ENCODE measurements at places on chromosomes 11 and 22.

GRCh38 chr11:72747289-72747855, 4.8 kb downstream of the ARAP1 start:
- no peak for DNase-seq

DNA sequence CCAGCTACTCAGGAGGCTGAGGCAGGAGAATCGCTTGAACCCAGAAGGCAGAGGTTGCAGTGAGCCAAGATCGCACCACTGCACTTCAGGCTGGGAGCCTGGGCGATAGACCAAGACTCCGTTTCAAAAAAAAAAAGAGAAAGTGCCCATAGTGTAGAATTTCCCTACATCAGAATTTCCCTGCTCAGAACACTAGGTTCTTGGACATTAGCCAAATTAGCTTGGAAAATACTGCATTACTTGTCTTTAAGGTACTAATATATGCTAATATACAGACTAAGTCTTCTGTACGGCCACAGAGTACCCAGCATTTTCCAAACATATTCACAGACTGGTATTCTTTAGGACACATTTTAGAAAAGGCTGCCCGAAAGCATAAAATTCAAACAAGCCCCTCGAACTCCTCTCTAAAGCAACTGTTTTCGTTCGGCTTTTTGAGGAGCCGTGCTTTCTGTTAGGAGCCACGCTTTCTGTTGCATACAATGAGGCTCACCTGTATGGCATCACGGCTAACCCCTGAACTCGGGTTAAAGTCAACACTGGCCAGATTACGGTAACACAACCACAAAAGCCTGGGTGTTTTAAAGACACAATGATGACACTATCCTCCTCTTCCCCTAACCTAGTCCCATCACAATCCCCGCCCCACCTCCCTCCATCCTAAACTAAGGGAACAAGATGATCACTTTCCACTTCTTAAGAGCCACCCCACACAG, 18.4 kb downstream of the TNKS1BP1 start:
- DNase-seq = no peak

DNA sequence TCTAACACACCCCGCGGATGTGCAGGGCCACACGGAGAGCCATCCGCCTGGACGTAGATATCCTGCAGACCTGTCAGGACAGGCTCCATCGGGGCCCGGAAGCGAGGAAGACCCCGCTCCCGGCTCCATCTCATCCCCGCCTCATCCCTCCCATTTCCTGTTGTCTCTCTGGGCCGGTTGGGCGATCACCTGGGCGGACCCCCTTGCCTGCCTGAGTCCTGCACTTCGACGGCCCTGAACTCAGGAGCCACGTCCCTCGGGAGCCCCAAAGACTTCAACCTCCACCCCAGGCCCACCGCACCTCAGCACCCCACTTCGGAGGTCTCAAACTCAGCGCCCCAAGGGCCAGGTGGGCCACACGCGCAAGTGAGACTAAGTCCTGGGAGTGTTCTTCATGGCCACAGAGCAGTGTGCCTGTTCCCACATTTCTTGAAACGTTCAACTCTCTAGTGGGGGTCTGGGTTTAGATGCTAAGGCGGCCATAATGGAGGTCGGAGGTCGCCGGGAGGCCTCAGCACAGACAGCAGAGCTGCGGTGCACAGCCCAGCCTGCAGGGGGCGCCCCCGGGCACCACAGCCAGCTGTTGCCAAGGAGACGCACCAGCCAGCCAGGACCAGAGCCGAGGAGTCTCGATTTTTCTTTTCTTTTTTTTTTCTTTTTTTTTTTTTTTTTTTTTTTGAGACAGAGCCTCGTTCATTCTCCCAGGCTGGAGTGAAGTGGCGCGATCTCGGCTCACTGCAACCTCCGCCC, 26.0 kb upstream of the FADD start:
- DNase-seq = no peak

DNA sequence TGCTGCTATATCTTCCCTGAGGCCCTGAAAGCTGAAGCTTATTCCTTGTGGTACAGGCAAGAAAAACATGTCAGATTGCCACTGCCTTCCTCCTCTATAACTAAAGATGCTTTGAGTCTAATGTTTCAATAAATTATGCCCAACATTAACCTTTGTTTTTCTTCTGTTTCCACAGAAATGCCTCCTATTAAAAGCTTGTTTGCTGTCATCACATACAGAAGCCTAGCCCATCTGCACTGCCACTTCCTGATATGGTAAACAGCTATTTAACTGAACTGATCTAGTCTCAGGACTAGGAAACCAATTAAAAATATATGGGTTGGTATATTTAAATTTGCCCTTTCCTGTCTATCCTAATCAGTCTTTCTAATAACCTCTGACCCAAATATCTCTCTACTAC, 17.1 kb upstream of the CRTAM start:
- DNase-seq = no peak

DNA sequence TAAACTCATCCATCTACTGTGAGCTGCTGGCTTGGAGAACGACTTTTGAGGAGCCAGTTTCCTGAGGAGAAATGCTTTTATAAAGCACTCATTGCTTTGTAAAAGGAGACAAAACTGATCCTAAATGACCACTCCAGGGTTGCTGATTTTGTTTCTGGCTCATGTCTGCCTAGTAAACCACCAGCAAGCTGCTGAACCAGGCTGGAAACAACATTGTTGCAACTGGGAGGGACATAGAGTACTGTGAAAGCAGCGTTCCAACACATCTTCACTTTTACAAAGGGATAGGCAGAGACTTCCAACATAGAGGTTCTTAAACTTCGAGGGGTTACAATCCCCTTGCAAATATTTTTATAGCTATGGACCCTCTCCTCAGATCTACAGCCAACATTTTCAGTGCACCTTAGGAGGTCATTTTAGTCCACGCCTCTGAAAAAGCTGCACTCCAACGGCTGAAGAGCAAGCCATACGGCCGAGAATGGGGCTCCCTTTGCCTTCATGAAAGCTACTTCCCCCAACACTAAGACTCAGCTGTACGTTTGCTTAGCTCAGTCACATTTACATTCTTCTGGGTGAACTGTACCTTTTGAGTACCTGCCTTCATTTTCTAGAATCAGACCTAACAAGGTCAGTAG, 54.7 kb downstream of the PANX1 start:
- DNase-seq = no peak

DNA sequence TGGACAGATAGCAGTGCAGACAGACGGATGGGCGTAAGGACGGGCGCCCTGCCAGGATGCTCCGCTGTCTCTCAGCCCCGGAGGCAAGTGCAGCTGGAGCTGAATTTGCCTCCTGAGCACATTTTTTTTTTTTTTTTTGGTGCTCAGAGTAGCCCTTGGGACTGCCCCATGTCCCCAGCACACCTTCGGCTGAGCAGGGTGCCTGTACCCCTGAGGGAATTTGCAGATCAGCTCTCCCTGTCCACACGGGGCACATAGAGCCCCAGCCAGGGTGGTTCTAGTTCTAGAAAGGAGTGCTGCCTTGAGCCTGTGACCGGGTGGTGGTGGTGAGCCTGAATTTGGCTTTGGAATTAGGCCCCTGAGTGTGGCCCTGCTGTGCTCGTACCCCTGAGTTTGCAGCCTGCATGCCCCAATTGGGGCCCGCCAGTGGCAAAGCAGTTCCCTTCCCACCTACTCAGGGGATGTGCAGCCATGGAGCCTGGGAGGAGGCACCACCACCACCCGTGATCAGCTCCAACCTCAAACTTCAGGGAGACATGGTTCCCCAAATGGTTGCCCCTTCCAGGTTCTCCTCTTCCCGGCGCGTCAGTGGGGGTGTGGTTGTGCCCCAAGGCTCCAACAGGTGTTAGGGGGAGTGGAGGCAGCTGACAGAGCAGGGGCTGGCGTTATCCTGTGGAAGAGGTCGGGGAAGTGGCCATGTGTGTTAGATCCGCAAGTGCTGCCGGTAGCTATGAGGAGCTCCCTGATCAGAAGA, 1232.7 kb downstream of the BRD1 start:
- DNase-seq = no peak

DNA sequence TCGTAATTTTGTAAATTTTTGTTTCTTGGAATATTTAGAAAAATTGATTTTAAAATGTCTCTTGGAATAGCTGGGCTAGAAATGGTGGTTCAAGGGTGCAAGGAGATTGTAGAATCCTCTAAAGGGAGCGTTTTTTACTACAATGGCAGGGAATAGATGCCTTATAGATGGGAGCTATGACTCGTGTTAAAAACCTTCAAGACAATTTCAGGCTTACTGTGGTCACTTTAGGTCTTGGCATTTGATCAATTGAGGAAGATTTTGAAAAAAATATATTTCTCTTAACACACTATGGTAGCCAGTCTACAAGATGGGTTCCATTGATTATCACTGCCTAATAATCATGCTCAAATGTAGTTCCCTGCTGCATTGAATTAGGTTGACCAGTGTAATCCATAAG, 25.0 kb downstream of the METTL15 start:
- DNase-seq = no peak

GRCh38 chr22:24379536-24379935, 47.9 kb upstream of the ADORA2A start:
- DNase-seq = no peak

DNA sequence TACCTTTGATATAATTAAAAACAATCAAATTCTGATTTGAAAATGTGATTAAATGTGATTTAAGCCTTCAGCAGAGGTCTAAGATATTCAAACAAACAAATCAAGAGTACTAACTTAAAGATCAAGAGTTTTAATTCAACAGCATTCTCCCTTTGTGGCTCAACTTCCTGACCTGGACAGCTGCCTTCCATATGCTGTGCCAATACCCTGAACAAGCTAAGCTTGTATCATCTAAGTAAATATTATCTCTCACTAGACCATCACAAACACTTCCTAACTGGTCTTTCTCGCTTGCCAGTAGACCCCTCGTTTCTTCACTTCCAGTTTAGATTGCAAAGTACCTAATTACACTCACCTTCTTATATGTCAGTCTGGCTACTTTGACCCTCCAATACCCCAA, 35.9 kb upstream of the P4HA3 start:
- DNase-seq = no peak

- DNase-seq = peak; percentile 55
Measured at GRCh38 chr11:65182258-65183170, 786 bp downstream of the CAPN1 start.

- DNase-seq = no peak
Measured at GRCh38 chr22:22740560-22741276, 96.3 kb downstream of the GGTLC2 start.

DNA sequence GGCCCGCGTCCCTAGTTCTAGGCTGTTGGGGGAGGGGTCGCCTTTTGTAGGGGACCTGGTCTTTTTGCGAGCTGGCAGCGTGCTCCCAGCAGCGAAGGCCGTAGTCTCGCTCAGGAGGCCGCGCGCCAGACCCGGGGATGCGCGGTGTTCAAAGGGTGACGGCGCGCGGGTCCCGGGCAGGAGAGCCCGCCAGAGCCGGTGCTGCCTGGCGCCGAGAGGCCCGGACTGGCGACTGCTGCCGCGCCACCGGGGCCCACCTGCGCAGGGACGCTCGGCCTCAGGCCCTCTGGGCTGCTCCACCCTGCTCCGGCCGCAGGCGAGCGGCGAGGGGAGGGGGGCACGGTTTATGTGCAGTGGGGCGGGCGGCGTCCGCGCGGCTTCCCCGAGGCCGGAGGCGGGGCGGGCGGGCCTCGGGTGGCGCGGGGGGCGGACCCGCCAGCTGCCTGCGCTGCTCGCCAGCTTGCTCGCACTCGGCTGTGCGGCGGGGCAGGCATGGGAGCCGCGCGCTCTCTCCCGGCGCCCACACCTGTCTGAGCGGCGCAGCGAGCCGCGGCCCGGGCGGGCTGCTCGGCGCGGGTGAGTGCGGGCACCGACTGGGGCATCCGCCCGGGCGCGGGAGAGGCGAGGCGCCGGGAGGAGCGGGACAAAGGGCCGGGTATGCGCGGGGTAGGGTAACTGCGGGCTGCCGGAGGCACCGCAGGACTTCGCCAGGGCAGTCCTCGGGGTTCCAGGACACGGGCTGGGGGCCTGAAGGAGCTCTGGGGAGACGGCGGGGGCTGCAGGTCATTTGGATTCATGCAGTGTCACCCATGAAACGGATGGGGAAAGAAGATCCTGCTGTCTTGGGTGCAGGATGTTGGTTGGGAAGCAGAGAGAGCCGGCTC, at the start of gene PRSS23:
Gene PRSS23, plus strand, starts transcription at position 467 of the 884 bp plus-strand sequence. CDS start 7,102 bp downstream, outside the sequence.
- DNase-seq = peak; percentile 66

DNA sequence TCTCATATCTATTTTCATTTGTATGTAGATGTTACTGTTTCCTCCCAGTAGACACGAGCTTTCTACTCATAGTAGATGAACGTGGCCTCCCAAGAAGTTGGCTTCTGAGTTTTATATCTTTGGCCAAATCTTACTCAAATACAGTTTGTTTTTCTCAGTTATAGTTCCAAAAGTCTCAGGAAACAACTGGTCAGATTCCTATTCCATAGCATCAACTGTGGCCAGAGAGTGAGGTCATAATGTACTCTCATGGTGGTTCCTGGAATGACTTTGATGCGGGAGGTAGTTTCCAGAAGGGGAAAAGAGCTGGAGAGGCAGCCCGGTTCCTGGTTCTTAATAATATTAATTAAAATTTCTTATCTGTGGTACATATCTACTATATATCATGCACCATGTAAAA, 77.3 kb downstream of the SLC17A6 start:
- no peak for DNase-seq

DNA sequence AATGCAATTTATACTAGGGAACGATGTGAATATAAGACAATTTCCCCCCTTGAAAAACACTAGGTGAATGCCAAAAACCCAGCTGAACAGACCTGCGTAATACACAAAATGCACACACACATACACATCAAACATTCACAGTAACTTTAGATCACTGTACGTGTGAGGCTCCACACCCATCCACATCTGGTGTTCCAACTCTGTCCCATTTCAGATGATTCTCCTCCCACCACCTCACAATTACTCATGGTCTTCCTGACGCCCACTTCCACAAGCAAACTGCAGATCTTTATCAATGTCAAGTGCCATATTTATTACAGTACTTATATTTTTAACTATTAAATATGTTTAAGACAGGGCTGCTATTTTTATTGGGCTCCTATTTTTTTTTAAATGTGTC, 57.8 kb upstream of the TENM4 start:
- DNase-seq = no peak
